Pancreas (tissue), 10 donors: ENCODE measurements at places on chromosomes 7 and 10. TPM values are rescaled to one million over a fixed set of nuclear protein-coding genes. Genes with fewer than 3 reads are reported as not detected.

DNA sequence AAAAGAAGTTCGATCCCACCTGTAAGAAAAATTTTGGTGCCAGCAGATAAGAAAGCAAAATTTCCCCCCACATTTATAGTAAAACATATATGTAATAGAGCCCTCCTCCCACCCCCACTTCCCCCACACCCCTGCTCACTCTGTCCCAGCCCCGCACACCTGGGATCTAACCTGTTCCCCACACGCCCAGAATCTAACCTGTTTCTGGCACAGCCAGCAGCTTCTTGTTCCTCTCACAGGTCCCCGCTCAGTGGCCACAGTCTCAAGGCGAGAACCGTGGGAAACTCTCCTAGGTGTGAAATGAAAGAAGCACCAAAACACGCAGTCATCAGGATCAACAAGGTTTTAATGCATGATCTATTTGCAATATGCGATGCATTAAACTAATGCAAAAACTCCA lies 32.8 kb downstream of the LYZL1 start:
- DNase-seq, result no peak

DNA sequence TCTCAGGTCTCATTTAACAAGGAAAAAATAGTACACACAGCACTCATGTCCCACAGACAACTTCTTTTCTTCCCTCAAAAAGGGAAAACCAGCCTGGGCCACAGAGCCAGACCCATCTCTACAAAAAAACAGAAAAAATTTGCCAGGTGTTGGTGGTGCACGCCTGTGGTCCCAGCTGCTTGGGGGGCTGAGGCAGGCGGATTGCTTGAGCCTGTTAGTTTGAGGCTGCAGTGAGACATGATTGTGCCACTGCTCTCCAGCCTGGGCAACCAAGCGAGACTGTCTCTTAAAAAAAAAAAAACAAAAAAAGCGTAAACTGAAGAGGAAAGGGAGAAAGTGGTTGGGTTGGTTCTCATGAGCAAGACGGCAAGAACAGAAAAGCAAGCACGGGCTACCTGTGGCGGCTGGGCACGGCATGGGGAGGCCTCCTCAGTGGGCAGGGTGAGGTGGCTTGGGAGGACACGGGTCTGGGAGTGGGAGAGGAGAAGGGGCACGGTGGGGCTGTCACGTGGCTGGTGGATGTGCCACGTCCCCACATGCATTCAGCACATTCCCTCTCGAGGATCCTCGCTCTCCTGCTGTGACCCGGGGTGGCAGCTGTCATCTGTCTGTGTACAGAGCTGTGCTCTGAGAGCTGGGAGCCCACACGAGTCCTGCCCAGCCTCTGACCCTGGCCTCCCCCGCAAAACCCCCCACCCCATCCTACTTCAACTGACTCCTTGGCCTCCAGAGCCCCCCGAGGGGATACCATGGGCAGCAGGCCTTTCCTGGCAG lies 219.7 kb downstream of the MLLT10 start:
- DNase-seq, result no peak

DNA sequence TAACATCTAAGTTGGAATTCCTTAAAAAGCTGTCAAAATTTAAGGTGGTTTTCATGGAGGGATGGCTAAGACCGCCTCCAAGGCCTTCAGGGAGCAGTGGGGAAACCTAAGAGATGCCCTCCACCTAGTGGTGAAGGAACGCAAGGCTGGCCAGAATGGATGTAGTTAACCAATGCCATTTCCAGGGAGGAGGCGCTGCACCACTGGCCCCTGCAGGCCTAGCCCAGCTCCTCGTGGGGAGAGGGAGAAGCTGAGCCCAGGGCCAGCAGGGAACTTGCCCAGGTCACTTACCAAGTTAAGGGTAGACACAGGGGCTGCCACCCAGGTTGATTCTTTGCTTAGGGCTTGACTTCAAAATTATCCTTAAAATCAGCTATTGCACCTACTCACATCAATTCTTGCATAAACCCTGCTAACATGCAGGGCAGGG lies 32.0 kb downstream of the FIGNL1 start:
- peak; percentile 55 for DNase-seq

GRCh38 chr10:7209458-7209857 lies 201.4 kb downstream of the SFMBT2 start:
- no peak for DNase-seq

The EGFR gene
- total RNA-seq, result 38.8 TPM

DNA sequence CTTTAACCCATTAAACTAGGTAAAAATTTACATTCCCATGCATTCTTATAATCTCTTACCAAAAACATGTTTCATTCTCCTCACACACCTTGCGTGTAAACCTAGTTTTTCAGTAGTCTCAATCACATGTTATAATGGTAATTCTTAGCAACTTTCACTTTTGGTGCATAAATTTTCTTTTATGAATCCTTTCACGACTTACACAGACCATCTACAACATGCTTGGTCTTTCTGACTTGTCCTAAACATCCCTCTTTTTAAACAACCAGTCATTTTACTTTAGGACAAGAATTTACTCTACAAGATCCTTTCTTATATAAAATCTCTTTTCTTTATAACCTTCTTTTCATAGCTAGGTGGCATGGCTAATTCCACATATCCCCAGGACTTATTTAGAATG lies 25.8 kb downstream of the FBXL13 start:
- DNase-seq, result no peak

- DNase-seq, result no peak
These were observed 42.4 kb upstream of the ZMYND11 start for GRCh38 chr10:92846-93245.

- no peak for DNase-seq
These were observed 23.2 kb upstream of the BTRC start for GRCh38 chr10:101330631-101331225.

The SPAM1 gene
- not detected for total RNA-seq

- no peak for DNase-seq
These were observed 57.5 kb downstream of the RBM20 start for GRCh38 chr10:110701617-110701971.

The SDK1 gene
- 15.0 TPM for total RNA-seq

DNA sequence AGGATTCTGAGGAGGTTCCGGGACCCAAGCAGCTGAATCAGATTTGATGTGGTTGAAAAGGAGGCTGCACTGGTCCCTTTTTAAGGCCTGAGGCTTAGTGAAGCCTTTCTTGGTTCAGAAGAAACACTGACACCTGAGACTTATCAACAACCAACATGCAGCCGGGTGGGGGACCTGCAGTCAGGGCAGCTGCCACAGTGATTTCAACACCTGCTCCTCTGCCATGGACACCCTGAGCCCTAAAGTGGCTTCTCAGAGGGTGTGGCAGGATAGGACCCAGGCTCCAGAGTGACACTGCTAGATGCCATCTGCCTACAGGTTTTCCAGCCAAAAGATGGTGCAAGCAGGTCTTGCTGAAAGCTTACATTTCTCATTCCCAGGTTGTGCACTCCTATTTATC lies 99.3 kb downstream of the COL13A1 start:
- DNase-seq, result no peak

DNA sequence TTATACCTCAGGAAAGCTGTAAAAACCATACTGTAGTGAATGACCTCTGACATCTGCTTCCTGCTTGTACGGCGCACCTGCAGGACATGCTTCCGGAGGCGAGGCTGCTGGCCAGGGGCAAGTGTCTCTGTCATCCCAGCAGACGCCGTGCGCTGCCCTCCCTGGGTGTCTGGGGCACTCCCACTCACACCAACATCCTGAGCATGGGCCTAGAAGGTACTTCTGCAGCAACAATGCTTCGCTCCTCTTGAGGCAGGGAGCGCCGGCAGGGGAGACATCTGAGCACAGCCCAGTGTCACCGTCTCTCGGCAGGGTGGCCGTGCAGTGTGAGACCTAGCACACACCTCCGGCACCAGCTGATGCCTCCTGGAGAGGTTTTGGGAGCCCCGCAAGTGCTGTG lies 269.2 kb downstream of the MAD1L1 start:
- DNase-seq, result no peak

DNA sequence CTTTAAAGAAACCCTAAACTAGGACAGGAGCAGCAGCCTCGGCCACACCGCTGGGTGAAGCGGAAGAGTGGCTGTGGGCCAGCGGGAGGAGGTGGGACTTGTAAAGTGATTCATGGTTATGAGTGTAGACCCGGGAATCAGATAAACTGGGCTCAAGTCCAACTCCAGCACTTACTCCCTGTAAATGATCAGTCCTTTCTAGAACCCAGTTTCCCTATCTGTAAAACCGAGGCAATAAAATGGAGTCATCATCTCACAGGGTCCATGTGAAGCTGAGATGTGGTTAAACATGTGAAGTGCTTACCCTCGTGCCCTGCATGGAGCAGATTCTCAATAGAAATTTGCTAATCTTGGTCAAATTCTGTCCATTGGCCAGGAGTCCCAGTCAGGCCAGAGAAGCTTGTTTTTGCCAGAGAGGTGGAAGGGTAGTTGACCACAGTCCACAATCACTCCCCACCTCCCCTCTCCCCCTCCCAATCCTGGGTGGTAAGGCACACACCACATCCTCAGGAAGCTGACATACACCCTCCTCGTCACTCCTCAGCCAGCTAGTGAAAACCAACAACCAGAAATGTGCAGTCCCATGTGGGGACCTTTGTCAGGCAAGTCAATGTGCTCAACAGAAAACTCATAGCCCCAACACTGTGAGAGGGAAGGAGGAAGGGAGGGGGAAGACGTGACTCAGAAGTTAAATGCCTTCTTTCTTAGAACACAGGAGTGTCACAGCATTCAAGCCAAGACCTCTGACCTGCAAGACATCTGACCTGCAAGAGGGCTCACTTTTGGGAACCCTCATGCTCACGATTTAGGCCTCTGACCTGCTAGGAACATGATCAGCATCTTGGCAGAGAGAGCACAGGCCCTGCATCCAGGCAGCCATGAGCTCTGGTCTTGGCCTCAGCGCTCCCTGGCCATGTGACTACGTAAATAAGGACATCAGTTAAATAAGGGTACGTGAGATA lies 145.1 kb downstream of the PLXNA4 start:
- DNase-seq, result no peak

The ZNF503 gene
- 22.9 TPM for total RNA-seq

- DNase-seq, result no peak
These were observed 10.1 kb downstream of the THNSL1 start for GRCh38 chr10:25026463-25026862.

The ZNF282 gene
- total RNA-seq, result 12.7 TPM

GRCh38 chr10:74507951-74508350 lies 318.4 kb upstream of the KAT6B start:
- no peak for DNase-seq

DNA sequence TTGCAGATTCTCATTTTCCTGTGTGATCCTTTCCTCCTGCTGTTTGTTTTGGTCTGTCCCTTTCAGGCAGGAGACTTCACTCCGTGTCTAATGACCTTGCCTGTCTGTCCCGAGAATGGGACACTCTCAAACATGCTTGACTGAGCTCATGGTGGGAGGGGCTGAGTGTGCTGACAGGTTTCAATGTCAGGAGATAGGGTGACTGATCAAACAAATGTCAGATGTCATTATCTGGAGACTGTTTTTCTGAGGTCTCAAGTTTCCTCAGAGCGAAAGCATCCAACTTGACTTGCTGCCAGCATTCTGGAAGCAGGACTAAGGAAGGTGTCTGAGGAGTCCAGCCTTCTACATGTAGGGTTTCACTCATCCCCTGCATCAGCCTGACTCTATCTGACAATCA lies 228.8 kb upstream of the KIAA1217 start:
- DNase-seq, result peak; percentile 36

DNA sequence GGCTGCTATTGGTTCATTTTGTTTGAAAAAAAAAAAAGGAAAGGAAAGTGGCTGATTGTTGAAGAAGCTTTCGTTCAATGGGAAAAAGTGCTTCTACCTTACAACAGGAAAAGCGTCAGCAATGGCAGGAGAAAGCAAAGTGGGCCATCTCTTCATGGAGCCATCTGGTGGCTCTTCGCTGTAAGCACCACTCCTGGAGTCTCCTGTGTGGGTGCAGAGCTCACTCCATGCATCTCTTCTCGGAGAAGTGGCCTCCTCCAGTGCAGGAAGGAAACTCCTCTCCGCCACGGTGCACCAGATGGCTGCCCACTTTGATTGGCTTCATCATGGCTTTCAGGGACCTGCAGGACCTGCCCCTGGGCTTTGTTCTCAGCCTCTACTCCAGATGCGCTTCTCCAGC lies 250.9 kb downstream of the PTEN start:
- peak; percentile 51 for DNase-seq

The ATOH7 gene
- total RNA-seq, result 0.28 TPM

DNA sequence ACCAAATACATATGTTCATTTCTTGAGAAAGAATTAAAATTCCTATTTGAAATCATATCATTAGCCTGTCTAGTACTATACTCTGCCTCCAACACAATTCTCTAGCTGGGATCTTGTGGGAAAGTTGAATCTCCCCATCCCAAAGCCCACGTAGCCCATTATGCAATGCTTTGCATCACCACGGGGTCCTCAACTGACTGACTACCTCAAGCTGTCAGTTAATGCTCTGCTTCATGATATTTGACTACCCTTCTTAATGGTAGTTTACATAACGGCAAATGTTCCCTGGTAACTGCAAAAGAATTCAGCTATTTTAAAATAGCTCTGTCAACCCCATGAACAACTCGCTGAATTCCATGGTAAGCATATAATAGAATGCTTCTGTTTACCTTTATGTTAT lies 23.3 kb upstream of the PALS2 start:
- no peak for DNase-seq
